ENCODE measurements at places on chromosomes 3 and 15.

GRCh38 chr3:150613034-150613433 lies 9.9 kb downstream of the SELENOT start:
- DNase-seq = no peak

GRCh38 chr3:120203016-120203415 lies 82.0 kb downstream of the GPR156 start:
- no peak for DNase-seq

DNA sequence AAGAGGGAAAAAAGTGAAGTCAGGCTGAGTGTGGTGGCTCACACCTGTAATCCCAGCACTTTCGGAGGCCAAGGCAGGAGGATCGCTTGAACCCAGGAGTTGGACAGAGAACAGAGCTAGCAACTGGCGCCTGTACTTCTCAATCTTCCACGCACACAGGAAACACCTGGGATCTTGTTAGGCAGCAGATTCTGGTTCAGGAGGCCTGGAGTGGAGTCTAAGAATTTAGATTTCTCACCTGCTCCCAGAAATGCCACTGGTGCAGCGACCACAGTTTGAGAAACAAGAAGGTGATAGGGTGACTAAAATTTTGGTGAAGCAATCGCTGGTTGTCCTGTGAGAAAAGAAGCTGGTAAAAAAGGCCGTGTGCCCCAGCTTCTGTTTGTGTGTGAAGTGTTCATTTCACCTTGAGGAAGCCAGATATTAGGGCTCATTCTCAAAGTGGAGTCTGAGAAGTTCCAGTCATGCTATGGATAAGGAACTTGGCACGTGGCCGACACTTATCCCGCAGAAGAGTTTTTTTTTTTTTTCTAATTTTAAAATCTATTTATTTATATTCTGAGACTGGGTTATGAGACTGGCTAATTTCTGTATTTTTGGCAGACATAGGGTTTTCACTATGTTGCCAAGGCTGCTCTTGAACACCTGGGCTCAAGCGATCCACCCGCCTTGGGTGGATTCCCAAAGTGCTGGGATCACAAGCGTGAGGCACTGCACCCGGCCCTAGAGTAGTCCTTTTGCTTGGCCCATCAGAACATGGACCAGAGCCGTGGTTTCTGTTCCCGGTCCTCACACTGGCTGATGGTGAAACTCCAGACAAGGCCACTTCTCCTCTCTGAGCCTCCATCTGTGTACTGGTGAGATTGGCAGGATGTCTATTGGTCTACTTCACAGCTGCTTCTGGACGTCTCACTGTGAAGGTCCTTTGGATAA lies 324.6 kb upstream of the PROK2 start:
- no peak for DNase-seq

- DNase-seq = no peak
These were observed 257.0 kb downstream of the MFSD1 start for GRCh38 chr3:159058859-159059258.

DNA sequence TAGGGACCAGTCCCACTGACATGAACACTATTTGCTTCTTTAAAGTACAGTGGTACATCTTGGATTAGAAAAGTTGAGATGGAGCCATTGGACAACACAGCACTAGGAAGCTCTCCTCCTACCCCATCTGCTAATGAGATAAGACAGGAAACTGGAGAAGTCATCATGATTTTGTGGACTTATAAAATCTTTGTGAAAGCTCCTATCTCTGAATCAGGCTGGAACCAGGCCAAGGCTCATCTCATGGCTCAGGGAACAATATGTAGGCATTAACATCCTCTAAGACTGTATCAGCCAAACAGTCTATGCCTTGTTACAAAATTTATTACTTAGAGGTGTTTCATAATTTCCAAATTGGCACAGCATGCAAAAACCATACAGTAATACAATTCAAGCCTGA lies 84.1 kb downstream of the BOC start:
- no peak for DNase-seq

GRCh38 chr3:13161771-13162535 lies 88.7 kb upstream of the IQSEC1 start:
- DNase-seq = no peak

- no peak for DNase-seq
These were observed 61.1 kb upstream of the GPD1L start for GRCh38 chr3:32045091-32045915.

- no peak for DNase-seq
These were observed 202.9 kb upstream of the UBE3A start for GRCh38 chr15:25641762-25642161.

- no peak for DNase-seq
These were observed 80.1 kb downstream of the EBLN2 start for GRCh38 chr3:73141525-73141924.

- DNase-seq = no peak
These were observed 89.7 kb downstream of the SSR3 start for GRCh38 chr3:156465194-156465593.

DNA sequence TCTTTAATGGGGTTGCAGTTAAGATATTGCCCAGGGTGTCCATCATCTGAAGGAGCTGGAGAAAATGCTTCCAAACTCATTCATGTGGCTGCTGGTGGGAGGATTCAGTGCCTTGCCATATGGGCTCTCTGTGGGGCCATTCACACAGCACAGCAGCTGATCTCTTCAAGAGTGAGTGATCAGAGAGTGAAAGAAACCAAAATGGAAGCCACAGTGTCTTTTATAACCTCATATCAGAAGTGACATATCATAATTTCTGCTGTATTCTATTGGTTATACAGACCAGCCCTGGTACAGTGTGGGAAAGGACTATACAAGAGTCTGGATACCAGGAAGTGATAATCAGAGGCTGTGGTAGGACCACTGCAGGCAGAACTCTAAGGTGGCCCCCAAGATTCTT lies 33.6 kb downstream of the HHLA2 start:
- DNase-seq = no peak

DNA sequence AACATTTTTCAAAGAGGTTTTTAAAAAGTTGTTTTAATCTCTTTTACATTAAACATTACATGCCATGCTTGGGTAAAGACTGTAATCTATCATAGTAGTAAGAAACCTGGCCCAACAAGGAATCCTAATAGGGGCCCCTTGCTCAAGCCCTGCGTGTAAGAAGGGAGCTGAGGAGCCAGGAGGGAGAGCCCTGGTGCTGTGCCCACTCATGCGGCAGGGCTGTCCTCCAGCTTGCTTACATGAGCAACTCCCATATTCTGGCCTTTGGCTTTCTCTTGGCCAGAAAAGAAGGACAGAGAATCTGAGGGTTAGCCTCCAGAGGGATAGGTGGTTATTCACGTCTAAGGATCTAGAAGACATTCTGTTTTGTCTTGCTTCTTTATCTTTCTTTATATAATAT lies 49.8 kb downstream of the KBTBD12 start:
- no peak for DNase-seq

DNA sequence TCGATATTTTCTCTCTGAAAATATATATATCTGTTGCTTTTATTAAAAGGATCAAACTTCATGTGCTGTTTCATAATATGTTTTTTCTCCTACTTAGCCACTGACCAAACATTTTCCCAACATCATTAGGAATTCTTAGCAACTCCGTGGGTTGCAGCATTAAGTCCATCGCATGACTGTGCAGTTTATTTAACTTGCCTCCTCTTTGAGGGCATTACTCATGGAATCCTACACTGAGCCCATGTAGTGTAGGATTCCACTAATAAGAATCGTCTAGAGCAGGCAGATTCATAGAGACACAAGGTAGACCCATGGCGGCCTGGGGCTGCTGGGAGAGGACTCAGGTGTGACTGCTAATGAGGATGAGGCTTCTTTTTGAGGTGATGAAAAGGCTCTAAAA lies 49.3 kb downstream of the CMTM6 start:
- DNase-seq = no peak

- no peak for DNase-seq
These were observed 131.0 kb downstream of the IL5RA start for GRCh38 chr3:2978977-2979732.

GRCh38 chr15:61032600-61033286 lies 196.4 kb downstream of the RORA start:
- DNase-seq = no peak

DNA sequence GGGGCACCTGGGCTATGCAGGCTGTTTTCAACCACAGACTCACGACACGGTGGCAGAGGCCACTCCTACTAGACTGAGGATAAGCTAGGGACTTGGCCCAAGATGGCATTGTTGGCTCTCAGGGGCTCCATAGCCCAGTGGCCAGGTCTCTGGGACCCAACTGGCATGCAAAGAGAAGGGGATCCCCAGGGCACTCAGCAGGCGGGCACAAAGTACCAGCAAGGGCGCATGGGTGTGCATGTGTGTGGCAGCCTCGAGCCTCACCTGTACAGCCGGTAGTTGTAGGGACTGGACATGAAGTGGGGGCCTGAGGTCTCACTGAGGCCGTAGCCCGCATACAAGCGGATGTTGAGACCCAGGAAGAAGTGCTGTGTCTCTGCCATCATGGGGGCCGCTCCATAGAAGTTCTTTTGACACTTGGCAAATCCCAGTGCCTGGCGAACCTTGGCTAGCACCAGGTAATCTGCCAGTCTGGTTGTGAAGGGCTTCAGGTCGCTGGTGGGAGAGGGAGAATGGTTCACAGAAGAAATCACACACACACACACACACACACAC lies 30.2 kb downstream of the IDH3A start:
- no peak for DNase-seq

DNA sequence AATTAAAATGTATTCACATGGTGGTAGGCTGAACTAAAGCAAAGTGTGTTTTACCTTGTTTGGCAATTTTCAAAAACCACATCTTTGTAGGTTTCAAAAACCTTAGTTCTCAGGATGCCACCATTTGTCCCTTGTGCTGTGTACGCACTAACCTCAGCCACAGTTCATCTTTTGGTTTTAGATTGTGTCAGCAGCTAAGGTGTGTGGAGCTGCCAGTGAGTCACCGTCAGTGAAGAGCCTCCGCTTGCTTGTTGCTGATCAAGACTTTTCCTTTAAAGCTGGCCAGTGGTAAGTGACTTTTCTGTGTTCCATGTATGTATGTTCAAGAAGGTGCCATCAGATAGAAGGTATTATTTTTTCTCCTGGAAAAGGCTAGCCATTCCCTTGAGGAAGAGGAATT lies 21.1 kb downstream of the OXNAD1 start:
- DNase-seq = no peak

GRCh38 chr3:152620395-152620794 lies 214.5 kb upstream of the P2RY1 start:
- no peak for DNase-seq

DNA sequence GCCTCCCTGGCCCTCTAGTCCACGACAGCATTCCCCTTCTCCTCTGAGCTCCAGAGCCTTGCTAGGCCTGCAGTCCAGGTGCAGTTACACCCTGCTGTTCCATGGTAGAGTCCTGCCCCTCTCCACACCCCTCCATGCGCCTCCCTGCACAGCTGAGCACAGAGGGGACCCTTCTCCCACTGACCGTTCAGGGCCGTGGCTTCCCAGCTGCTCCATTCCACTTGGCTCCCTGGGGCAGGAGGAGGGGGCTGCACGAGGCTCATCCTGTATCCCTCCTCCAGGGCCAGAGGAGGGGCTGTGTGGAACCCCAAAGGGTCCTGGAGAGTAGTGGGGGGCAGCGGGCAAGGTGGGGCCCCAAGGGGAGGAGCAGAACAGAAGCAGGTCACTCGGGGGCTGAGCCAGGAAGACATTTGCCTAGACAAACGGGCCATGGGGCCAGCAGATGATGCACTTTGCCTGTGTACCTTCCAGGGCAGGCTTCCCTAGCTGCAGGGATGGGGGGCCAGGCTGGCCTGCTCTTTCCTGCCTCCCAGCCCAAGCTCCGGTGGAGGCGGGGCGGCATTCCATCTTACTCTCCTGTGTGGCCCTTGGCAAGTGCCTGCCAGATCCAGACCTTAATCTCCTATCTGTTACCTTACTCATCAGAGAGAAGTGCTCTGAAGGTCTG lies 20.7 kb upstream of the GOLGA6C start:
- no peak for DNase-seq

DNA sequence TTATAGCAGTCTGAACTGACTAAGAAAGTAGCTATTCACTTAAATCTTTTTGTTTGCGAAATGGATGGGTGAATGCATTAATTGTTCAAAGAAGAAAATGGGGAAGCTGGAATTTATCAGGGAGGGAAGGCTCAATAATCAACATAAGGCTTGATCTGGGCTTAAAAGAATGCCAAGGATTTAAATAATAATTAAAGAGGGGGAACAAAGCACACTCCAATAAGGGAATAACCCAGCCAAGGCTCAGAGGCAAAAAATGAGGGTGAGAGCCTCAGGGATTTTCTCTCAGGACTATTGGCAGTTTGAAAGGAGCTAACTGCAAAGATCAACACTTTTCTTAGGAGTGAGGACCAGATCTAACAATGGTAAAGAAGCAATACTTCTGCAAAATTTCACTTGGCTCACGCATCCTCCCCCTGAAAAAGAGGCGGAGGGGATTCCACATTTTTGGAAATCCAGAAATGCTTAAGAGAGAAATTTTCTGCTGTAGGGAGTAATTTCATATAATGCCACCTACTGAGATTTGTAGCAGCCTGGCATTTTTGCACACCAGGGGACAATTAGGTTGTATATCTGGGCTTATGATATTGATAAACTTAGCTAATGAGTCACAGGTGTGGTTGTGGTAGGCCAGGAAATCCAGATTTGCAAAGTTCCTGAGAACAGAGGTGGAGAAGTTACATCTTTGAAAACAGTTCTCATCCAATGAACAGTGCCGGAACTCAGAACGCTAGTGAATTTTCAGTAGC lies 405.1 kb downstream of the TUSC7 start:
- no peak for DNase-seq

- DNase-seq = no peak
These were observed 170.3 kb downstream of the CHDH start for GRCh38 chr3:53675942-53676341.

GRCh38 chr3:31579828-31580227 lies 47.1 kb downstream of the STT3B start:
- DNase-seq = no peak

- DNase-seq = no peak
These were observed 82.7 kb downstream of the POLR2M start for GRCh38 chr15:57789225-57789624.

- DNase-seq = no peak
These were observed 139.6 kb downstream of the PTPRG start for GRCh38 chr3:61701011-61701410.

DNA sequence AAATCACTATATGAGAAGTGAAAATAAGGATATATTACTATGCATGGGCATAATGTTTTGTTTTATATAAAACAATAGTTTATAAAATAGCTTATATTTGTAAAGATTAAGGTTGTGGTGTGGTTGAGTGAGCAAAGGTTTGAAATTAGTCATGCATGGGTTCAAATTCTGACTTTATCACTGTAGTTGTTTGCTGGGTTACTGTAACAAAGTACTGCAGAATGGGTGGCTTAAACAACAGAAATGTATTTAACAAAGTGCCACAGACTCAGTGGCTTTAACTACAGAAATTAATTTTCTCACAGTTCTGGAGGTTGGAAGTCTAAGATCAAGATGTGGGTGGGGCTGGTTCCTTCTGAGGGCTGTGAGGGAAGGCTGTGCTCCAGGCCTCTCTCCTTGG lies 184.8 kb upstream of the THRB start:
- no peak for DNase-seq

DNA sequence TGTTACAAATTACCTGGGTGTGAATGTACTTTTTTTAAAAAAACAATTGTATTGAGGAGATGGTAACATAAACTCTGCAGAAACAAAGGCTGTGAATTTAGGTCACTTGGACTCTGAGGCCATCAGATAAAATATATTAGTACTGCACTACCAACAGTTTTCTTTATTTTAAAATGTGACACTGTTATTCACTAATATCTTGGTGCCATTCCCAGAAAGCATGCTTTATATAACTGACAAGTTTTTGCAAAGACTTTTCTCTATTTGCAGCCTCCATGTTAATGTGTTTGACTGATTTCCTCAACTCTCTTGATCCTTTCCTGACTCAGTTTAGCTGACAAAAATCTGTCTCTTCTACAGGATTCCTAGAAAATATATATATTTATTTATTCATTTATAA lies 26.5 kb upstream of the ACTL6A start:
- no peak for DNase-seq

GRCh38 chr3:124079912-124080276 lies 88.0 kb upstream of the ROPN1 start:
- DNase-seq = no peak

Data from HS-27A (cell line).